NAMALWA (cell line): ENCODE measurements at places on chromosomes 4 and X.

DNA sequence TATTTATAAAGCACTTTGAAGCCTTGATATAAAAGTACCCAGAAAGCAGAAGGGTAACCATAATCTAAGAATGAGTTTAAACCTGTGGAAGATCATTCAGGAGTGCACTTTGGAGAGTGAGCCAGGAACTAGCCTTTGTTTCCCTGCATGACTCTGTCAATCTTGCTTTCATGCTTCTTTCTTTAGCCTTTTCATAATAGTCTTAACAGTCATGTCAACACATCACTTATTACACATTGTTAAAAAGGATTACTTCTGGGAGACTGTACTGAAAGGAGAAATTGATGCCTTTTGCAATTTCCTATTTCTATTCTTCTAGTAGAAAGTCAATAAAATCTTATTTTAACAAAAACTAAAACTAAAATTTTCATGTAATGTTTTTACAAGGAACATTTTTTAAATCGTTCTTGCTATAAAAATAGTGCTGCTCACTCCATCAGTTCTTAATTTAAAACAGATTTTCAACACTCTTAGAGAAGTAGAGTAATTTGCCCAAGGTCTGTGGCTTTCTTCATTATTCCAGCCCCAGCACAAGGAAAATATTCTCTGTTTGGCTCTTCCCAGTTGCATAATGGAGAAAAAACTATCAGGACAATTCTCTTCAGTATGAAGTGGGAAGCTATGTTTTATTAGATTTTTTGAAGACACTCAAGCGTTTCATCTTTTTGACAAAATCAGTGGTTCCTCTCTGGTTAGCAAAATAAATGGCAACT lies 35.4 kb upstream of the SPP1 start:
- DNase-seq, result no peak

DNA sequence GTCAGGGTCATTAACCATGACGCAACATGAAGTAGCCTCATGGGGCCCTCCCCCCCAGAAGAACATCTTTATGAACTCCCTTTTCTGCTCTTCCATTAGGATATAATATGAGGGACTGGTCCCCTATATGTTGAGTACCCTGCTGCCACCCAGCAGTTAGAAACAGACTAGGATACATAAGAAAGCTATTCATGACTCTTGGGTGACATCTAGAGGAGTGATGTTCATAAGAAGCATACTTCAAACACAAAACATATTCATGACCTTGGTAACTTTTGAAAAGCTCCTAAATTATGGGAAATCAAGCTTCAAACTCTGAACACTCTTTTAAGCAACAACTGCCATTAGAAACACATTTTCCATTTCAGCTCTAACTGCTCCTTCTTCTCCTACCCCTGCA lies 155.2 kb upstream of the SPIN4 start:
- DNase-seq, result peak; percentile 50

GRCh38 chr4:113733685-113734084 lies 27.9 kb downstream of the CAMK2D start:
- no peak for DNase-seq

DNA sequence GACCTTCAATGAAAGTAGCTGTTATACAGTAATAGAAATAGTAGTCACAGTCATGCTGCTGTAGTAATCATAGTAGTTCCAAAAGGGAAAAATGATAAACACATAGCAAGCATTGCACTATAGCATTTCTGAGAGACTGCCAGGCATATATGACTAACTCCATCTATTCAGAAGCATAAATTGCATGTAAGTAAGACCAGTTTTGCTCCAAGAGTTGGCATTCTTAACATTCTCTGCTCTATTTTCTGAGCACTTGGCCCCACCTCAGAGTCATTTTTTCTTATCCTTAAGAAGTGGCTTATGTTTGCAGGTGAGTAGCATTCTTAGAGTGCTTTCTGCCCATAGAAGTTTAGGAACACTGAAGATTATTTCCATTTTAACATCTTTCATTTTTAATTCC lies 490.3 kb upstream of the TECRL start:
- DNase-seq, result no peak

- no peak for DNase-seq
Observed at GRCh38 chr4:108203377-108203776, 34.6 kb upstream of the LEF1 start.

GRCh38 chr4:33959519-33959918 lies 2284.8 kb downstream of the ARAP2 start:
- DNase-seq, result no peak

- no peak for DNase-seq
Observed at GRCh38 chrX:9759337-9759736, 6.3 kb downstream of the GPR143 start.

DNA sequence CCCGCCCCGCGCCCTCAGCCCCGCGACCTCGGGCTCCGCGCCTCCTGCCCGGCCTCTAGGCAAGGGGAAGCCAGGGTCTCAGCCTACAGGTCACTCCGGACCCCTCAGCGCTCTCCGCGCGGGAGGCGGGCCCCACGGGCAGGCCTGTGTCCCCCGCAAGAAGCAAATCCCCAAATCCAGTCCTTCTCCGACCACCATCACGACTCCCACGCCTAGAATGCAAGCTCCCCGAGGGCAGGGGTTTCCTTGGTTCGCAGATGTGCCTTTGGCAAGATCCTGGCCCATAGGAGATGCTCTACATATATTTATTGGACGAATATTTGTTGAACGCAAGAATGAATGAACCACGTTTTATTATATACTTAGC lies 260 bp upstream of the CCDC149 start:
- DNase-seq, result no peak

GRCh38 chr4:2792711-2793585 lies at the start of gene SH3BP2:
SH3BP2 (plus strand) TSS chr4:2793085; CDS start chr4:2820618, 27,533 bp downstream.
- DNase-seq, result peak; percentile 72

DNA sequence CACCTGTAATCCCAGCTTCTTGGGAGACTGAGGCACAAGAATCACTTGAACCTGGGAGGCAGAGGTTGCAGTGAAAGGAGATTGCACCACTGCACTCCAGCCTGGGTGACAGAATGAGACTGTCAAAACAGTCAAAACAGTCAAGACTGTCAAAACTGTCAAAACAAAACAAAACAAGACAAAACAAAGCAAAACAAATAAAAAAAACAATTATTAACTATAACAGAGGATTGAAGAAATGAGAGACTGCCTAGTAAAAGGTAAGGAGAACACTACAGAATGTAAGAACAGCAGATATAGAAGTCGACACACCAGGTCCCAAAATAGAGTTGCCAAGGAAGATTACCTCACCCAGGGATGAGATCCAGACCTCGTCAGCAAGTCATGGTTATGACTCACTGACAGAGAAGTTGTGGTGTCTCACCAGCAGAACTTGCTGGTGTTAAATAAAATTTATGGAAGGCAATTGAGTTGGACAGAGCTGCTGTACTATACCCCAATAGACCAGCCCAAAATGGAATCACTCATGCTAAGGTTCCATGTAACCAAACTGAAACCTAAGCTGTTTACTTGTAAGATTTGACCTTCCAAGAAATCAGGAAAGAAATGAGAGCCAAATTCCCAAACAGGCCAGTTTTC lies 32.1 kb upstream of the GK start:
- no peak for DNase-seq

DNA sequence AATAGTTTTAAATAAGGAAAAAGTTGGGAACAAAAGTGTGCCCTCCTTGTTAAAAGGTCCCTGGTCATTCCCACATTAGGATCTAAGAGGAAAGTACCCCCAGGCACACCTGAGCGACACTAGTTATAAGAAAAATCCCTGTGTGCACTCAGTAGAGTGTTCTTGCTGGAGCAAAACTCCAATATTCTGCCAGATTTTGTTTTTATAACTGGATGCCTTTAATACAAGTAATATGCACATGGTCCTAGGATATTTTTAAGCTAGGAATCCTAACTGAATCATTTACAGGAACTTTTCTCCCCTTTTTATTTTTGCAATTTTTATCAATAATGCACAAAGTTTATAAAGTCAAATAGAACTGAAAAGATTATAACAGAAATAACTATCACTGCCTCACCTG lies 68.6 kb downstream of the BEND4 start:
- DNase-seq, result no peak

DNA sequence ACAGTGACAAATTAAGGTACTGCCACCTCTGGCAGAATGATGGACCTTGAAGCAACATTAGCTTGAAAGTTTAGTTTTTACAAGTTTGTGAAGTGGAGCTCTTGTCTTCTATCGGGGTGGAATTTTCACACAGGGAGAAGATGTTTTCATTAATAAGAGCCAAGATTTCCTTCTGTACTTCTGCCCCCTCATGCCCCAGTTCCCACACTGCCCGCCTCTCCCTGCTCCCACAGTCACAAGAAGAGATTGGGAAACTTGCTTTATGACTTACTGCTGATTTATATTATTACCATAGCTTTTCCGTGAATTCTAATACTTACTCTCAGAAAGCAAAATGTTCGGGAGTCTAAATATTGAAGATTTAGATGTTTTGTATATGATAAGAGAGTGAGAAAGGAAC lies 539.8 kb upstream of the ARX start:
- DNase-seq, result no peak

- DNase-seq, result no peak
Observed at GRCh38 chrX:22093550-22093949, 61.4 kb downstream of the PHEX start.

- DNase-seq, result no peak
Observed at GRCh38 chrX:150473371-150473770, 95.0 kb upstream of the MTM1 start.

DNA sequence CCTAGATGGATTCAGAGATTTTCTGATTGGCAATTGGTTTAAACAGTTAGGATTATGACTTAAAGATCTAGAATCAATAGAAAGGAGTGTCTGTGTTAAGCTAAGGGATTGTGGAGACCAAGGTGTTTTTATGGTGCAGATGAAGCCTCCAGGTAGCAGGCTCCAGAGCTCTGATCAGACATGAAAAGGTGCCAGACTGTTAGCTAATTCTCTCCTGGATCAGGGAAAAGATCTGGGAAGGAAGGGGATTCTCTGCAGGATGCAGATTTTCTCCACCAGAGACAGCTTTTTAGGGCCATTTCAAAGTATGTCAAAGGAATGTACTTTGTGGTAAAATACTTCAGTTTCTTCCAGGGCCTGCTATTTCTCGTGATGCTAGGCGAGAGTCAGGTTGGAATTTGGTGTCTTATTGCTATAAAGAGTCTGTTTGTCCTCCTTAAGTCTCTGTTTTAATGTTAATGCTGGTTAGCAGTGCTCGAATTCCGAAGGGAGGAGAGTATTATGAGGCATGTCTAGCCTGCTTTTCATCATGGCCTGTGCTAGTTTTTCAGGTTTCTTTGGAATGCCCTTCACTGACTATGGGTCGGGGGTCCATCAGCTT lies 12.0 kb upstream of the GPR78 start:
- no peak for DNase-seq

GRCh38 chr4:69134471-69134870 lies 38.2 kb downstream of the UGT2B7 start:
- no peak for DNase-seq

- DNase-seq, result no peak
Observed at GRCh38 chr4:39205000-39205399, 22.7 kb downstream of the WDR19 start.

DNA sequence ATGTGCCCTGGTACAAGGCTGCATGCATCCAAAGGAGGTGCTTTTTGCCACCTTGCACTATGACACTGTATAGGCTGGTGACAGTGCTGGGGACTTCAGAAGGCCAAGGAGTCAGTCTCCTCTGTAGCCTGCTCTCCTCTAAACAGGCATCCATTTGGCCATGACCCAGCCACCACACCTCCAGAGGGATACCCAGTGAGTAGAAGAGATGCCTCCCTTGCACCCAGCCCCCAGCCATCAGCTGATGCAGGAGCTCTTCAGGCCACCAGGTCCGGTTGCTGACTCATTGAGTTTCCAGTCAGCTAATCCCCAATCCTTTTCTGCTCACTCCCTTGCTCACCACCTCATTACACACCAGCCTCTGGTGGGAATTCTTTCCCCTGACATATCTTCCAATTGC lies 99.8 kb downstream of the PJA1 start:
- no peak for DNase-seq
